CD4-positive, alpha-beta T cell treated with Interleukin-21 for 1 hour (primary cell): ENCODE measurements at places on chromosomes 7 and 10.

GRCh38 chr10:51638737-51639136 is 60.7 kb downstream of the CSTF2T start:
- DNase-seq = no peak

- no peak for DNase-seq
Observed at GRCh38 chr10:14703631-14704001, 71.1 kb downstream of the FAM107B start.

DNA sequence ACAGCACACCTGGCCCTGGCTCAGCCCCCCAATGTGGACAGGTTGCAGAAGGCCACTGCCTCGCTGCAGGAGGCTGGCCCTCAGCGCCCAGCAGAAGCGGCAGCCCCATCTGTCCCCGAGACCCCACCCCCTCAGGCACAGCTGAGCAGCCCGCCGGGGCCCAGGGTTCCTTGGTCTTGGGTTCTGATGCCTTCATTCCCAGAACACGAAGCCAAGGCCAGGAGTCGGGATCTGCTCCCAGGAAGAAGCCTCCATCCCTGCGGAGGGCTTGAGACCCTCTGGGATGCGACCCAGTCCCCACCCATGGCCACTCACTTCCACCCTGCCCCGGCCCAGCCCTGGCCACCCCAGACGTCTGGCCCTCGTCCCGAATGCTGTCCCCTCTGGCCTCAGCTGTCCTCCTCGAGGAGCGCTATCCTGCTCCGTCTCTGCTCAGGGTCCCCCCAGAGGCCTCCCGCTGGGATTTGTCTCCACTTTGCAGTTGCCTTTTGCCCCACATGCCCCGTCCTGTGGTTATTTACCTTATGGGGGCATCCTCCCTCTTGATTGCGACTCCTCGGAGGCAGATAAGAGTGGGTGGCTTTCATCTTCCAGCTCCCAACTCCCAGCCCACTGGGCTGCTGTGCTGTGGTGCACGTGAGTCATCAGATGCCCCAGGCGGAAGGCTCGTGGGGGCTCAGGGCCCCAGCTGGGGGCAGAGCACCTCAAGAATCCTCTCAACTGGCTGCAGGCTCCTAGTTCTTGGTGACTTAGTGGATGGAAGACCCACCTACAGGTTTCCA is 97.5 kb downstream of the MKI67 start:
- no peak for DNase-seq

GRCh38 chr7:50397320-50397970 is 52.7 kb downstream of the FIGNL1 start:
- peak; percentile 67 for DNase-seq

- DNase-seq = no peak
Observed at GRCh38 chr10:387909-388660, 252.8 kb downstream of the ZMYND11 start.

- DNase-seq = no peak
Observed at GRCh38 chr7:84113286-84113685, 81.3 kb downstream of the SEMA3A start.

DNA sequence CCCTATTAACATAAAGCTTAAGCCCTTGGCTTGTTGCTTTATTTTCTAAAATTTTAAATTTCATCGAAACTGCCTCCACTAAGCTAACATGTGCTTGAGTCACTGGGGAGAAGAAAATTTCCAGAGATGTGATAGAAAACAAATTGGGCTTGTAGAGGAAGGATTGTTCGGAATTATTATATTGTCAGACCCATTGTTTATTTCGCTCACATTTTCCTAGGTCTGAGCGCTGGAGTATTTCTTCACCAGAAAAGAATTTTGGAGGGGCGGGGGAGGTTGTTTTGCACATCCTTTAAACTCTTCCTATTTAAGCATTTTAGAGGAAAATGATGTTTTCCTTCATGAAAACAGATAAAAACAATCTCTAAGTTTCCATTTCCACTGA is 29.1 kb downstream of the CELF2 start:
- DNase-seq = no peak

- no peak for DNase-seq
Observed at GRCh38 chr7:143043391-143043790, 8.8 kb upstream of the OR6V1 start.

DNA sequence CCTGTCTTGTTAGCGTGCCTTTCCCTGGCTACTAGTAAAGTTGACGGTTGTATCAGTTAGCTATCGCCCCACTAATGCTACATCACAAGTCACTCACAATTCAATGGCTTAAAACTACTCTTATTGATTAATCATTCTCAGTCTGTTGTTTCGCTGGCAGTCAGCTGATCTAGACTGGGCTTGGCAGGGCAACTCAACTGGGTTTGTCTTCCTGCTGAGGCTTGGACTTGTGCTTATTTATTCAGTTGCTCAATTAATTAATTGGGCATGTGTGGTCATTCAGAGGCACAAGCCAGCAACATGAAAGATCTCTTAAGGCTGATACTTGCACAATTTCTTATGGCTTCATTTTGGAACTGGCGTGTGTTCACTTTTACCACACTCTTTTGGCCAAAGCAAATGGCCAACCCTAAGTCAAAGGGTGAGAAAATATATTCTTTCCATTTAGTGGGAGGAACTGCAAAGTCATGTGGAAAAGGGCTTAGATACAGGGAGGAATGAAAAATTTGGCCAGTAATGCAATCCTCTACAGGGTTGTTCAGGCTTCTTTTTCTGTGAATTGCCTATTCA is 333.5 kb downstream of the GPR37 start:
- no peak for DNase-seq

- no peak for DNase-seq
Observed at GRCh38 chr7:43873300-43873699, 4.0 kb upstream of the MRPS24 start.

DNA sequence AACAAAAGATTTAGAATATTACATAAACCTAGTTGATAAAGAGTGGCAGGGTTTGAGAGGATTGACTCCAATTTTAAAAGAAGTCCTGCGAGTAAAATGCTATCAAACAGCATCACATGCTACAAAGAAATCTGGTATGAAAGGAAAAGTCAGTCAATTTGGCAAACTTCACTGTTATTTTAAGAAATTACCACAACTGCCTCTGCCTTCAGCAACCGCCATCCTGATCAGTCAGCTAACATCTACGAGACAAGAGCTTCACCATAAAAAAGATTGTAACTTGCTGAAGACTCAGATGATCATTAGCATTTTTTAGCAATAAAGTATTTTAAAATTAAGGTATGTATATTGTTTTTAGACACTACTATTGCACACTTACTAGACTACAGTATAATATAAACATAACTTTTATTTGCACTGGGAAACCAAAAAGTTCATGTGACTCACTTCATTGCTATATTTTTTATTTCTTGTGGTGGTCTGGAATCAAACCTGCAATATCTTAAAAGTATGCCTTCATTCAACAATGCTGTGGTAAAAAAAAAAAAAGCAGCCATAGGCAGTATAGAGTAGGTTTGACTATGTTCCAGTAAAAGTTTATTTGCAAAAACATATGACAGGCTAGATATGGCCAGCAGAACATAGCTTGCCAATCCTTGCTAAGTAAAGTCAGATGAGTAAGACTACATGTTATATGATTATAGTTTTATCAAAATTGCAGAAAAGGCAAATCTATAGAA is 74.4 kb downstream of the GLCCI1 start:
- no peak for DNase-seq

DNA sequence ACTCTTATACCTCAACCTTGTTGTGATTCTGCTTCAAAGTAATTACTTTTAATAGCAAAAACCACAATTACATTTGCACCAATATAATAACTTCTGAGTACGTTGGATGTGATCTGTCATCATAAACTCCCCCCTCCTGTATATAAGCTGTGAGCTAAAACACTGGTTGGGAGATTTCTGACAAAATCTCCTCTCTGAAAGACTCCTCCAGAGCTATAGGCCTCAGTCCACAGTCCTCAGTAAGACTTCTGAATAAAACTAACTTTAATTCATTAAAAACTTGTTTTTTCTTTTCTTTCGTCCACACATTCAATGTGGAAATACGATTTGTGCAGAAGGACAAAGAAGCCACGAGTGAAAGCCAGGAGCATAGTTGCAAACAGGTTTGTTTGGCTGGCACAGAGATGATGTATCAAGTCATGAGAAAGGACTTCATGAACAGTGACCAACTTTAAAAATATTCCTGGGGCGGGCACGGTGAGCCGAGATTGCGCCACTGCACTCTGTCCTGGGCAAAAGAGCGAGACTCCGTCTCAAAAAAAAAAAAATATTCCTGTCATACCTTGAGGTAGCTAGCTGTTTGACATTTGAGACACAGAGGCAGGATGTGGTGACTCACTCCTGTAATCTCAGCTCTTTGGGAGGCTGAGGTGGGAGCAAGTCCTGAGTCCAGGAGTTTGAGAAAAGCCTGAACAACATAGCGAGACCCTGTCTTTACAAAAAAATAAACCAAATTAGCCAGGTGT is 91.1 kb upstream of the ARHGAP21 start:
- DNase-seq = no peak

- no peak for DNase-seq
Observed at GRCh38 chr7:30780941-30781340, 9.7 kb downstream of the MINDY4 start.

DNA sequence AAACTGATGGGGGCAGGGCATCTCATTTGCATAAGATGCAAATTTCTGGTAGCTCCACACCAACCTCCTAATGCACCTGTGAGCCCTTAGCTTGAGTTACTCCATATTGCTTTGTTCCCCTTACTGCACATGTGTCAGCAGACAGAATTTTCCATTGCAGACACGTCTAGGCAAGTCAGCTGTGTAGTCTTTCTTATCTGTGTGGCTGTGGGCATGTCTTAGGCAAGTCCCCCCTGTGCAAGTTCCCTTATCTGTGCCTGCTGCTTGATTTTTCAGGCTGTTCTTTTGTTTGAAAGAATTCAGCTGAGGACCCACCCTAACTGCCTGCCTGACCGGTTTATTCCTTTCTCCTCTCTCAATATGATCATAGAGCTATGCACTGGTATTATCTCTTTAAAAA is 28.5 kb upstream of the TRIM24 start:
- no peak for DNase-seq

GRCh38 chr7:22270371-22270770 is 86.6 kb downstream of the RAPGEF5 start:
- no peak for DNase-seq

DNA sequence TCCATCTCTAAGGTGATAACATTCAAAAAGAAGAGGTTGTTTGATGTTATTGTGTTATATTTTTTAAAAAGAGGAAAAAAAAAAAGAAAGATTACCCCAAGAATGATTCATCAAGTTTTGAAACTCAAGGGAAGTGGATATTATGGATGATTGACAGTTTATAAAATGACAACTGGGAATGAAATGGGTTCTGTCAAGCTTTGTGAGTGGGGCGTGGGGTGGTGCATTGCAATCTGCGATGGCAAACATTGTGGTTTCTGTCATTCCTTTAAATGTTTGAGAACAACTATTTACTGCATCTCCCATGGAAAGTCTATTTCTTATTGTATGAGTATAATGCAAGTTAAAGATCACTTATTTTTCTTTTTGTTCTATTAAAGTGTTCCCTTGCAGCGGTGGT is 297.0 kb downstream of the CCDC3 start:
- DNase-seq = no peak

DNA sequence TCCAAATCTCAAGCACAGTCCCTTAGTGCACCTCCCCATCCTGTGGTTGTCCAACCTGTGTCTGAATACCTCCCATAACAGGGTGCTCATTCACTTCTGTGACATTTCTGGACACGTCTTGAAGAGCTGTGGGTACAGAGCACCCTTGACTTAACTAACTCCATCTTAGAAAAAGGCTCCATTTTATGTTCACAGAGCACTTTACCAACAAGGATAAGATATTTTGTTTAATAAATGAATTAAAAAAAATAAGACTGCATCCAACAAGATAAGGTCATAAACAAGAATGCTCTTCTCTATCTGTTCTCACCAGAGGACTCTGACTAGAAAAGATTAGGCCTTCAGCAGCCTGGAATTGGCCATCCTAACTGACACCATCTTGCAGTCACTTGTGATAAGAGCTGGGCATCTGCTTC is 335.2 kb upstream of the ZNF32 start:
- no peak for DNase-seq
